ENCODE measurements at places on chromosomes 4 and X.
A peak's percentile ranks its signal among the peaks of the same experiment; 100 is the strongest.

GRCh38 chr4:36244257-36245082 lies at the start of gene ARAP2:
ARAP2 (minus strand) TSS chr4:36244514; CDS start chr4:36229486, 15,028 bp downstream.
- DNase-seq = peak; percentile 43

DNA sequence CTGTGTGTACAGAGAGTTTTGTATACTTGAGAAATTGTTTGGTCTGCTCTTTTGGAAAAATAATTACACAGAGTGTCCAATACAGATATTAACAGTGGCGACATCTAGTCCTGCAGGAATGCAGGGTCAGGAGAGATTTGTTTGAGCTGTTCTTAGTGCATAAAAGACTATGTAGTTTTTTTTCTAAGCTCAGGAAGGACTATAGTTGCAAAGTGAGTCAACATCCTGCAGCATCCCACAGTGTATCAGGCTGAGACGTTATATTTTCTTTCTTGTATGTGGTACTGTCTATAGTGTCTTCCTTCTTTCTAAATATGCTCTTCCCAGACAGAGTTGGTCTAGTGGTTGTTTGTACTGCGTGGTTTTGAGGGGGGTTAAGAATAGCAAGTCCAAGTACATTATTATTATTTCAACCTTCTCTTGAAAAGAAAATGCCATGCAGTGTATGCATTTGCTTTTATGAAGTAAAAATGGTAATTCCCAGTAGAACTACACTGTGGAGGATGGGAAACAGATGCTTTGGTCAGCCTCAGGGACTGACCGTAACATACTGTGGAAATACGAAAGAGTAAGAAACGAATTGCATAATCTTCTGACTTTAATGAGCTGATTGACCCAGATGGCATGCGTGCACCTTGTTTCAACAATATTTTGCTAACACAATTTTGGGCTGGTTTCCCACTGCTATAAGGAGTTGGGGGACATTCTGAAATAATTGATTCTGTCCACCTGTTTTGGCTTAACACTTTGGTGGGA lies 67.4 kb downstream of the DMP1 start:
- DNase-seq = no peak

DNA sequence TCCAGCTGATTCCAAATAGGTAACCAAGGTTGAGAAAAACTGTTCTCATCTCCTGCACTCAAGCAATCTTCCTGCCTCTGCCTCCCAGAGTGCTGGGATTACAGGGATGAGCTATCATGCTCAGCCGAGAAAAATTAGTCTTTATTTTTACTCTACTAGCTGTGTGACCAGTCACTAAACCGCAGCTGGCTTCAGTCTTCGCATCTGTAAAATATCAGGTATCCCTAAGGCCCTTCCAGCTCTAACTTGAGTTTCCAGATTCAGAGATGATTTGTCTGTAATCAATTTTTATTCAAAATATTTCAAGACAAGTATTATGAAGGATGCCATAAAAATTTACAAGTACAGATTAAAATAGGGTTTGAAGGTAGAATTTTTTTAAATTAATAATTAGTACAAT lies 3.5 kb downstream of the ADH6 start:
- DNase-seq = no peak

GRCh38 chr4:177356206-177356605 lies 46.5 kb downstream of the NEIL3 start:
- no peak for DNase-seq

DNA sequence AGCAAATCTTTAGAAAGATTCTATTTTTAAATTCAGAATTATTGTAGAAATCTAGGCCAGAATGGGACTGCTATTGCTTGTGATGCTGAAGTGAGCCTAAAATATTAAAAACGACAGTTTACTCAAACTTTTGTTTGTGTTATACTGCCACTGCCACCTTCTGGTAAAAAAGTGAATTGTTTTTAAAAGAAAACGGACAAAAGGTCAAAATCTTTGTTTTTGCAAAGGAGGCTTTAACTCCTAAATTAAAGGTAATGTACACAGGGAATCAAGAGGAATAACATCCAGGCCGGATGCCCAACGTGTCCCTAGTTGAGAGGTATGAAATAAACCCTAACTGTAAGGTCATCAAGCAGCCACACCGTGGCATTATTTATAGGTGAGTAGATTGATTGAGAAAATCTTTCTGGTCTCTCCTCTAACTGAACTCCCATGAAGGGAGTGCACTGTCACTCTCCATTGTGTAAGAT lies 338.3 kb upstream of the GALNT7 start:
- DNase-seq = no peak

DNA sequence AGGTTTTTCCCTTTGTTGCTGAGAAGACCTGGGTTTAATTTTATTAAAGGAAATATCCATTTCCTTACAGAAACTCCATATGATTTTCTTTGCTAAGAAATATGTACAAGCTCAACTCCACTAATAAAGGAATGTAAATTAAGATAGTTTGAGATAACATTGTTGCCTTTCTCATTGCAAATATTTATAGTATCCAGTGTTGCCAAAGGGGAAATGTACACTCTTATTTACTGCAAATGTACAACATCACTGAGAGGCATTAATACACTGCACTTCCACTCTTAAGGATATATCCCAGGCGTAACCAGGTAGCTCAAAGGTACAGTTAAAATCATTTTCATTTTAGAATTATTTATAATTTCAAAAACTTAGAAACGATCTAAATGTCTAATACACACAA lies 7.5 kb upstream of the LRBA start:
- DNase-seq = no peak

DNA sequence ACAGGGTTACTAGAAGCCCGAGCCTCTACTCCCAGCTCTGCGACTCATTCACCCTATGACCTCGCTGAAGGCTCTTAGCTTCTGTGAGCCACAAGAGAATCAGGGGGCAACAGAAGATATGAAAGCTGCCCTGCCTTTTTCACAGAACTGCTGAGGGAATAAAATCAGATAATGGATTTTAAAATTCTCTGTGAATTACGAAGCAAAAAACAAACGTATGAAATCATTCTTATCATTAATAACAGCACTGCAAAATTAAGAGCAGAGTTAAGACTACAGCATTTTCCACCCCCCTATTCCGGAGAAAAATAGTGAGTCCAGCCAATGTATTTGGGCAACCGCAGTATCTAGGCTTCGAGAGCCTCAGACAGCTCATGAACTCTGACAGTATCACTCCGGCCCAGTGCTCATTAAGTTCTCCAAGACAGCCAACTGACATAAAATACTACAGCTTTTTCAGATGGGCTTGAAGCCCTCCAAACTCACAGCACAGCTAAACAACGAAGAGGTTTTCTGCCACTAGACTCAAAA lies 33.4 kb downstream of the AFAP1 start:
- no peak for DNase-seq

DNA sequence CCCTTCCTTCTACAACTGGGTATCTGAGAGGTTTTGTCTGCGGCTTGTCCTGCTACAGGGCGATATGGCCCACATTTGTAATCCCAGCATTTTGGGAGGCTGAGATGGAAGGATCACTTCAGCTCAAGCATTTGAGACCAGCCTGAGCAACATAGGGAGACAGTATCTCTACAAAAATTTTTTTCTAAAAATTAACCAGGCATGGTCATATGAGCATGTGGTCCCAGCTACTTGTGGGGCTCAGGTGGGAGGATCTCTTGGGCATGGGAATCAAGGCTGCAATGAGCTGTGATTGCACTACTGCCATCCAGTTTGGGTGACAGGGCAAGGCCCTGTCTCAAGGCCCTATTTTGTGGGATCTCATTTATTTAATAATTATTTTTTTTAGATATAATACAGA lies 420.6 kb upstream of the PABPC4L start:
- no peak for DNase-seq
